Aorta (tissue), 5 donors: ENCODE measurements at places on chromosomes 16 and 17.

- no peak for DNase-seq
These were observed 1.6 kb upstream of the CCL13 start for GRCh38 chr17:34354637-34355036.

DNA sequence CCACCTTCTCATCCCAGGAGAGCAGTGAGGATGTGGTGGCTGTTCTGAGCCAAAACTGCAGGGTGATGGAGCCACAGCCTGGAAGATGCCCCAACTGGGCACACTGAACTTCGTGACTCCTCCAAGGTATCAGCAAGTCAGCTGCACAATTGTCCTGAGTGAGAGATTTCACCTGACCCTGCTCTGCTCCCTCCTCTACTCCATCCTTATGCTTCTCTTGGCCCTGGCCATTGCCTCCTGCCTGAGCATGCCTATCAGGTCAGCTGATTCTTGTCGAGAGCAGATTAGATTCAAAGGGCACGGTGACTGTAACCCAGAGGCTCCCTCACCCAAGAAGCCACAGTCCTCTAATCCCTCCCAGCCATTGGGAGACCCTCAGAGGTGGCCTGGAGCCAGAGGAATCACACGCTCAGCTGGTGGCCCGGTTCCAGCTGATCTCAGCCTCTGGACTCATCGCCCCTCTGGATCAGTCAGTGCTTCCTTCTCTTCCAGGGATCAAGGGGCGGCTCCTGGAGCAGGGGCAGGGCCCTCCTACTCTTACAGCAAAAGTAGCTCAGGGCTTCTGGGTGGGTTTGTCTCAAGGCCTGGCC is 7.0 kb upstream of the CYB561 start:
- no peak for DNase-seq

- DNase-seq, result no peak
These were observed 15.2 kb downstream of the IL21R start for GRCh38 chr16:27417047-27417671.

DNA sequence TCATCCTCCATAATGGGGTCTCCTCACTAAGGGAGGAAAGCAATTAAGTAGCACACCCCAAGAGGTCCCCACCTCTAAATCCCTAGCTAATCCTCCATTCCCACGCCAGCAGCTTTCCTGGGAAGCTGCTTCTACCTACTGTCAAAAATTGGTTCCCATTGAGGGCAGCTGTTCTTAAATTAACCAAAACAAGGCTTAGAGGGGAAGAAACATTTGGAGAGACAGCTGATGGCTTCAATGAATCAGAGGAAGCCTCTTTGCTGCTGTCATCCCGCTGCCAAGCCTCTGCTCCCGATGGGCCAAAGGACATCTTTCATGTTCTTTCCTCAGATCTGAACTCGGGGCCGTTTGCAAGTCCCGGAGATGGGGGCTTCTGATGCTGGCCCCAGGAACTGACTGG is 26.6 kb downstream of the AIPL1 start:
- DNase-seq, result no peak

- DNase-seq, result no peak
These were observed 224 bp upstream of the NHERF1 start for GRCh38 chr17:74748279-74748528.

DNA sequence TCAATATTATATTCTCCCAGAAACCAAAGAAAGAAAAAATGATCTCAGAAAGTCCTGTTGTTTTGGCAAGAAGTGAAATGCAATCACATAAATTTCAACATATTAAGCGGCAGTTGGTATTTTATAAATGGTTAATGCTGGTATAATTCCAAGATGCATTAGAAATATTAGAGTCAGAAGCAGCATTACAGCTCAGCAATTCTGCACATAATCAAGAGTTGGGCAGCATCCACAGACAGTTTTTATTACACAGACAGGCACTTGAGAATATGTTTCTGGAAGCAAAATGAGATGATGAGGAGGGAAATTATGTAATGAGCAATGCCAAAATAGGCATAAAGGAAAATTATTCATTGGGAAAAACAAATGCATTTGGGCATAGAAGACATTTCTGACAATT is 148.1 kb downstream of the KCNJ2 start:
- DNase-seq, result no peak

DNA sequence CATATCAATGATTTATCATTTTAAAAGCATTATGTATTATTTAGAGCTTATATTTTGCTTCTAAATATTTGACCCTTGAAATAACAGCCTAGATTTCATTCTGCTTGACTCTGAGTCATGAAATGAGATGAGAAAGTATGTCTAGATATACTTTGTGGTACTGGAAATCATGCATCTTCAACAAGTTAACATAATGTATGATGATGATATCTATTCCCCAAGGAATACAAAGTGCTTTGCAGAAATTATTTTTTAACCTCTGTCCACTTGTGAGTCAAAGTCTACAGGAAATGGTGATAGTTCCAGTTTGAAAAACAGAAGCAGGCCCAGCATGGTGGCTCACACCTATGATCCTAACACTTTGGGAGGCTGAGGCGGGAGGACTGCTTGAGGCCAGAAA is 36.1 kb downstream of the GOSR1 start:
- DNase-seq, result no peak

- DNase-seq, result no peak
These were observed 12.6 kb downstream of the MPHOSPH6 start for GRCh38 chr16:82157534-82157812.

DNA sequence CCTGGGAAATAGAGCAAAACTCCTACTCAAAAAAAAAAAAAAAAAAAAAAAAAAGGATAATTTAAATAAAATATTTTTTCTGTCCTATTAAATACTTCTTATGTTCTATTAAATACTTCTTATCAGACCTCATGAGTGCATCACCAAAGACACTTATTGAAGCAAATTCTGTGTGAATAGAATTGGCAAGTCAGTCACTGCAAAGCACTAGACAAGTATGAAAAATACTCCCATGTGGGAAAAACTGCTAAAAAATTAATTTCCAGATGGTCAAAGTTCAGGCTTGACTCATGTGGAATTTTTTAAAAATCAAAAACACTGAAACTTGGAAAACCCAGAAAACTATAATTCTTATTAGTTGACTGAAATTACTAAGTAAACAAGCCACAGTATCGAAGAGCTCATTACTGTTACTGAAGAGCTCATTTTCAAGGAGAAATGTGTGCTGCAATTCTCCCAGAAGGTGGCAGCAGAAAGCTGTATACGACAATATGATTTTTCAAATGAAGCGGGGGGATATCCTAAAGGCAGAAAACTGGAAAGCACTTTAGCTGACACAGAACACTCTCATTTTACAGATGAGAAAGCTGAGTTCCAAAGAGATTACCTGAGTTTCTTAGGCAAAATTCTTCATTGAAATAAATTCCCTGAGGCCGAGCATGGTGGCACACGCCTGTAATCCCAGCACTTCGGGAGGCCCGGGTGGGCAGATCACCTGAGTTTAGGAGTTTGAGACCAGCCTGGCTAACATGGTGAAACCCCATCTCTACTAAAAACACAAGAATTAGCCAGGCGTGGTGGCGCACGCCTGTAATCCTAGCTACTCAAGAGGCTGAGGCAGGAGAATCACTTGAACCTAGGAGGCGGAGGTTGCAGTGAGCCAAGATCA is 15.9 kb upstream of the FBXO47 start:
- DNase-seq, result no peak

DNA sequence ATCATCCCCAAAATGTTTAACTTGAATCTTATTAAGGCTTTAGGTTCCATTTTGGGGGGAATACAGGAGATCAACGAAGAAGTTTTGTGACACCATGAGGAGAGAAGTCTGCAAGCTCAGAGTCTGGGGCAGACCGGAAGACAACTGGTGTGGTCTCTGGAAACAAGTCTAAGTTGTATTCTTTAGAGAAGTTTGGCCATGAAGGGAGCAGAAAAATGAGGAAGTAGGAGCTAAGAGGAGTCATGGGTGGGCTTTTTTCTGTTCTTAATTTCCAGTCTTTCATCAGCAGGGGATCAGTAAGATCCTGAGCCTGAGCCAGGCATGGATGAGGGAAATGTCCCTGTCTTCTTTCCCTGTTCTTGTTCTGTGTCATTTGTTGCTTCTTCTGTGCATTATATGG is 35.8 kb upstream of the NF1 start:
- DNase-seq, result no peak

DNA sequence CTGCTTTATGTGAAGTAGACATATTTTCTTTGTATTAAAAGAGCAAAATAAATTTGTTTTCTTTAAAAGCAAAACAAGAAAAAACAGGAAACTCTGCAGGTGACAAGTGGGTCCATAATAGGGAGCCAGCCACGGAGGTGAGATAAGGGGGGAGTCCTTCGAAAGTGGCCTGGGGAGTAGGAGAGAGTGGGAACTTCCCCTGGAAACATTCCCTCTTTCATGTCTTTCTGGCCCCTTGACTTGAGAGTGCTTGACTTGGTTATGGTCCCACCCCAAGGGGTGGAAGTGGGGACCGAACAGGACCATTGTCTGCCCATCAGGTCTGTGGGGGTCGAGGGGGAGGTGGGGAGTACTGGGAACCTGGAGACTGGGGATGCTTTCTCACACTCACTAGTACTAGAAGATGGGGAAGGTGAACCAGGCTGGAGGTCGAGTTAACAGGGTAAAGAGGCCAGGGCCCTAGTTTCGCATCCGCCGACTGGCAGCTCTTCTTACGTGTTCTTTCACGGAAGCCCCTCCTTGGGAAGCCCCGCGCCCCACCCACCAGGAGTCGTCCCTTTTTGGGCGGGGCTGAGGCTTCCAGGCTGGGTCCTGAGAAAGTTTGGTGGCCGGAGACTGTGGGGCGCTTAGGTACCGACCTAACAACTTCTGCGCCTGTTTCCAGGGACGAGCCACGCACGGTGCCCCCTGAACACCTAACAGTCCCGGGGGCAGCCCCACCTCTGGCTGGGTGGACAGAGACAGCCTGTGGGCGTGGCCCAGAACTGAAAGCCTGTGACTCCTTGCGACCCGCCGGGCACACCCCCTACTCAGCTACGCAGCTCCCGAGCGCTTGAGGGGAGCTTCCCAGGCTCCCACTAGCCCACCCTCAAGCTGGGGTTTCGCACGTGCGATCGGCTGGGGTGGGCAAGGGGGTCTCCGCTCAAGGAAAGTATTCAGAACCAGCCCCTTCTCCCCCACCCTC is 790 bp downstream of the TRADD start:
- DNase-seq, result peak; percentile 86

GRCh38 chr16:84867696-84868095 is 47.9 kb downstream of the CRISPLD2 start:
- no peak for DNase-seq

GRCh38 chr17:57305908-57306504 is 49.7 kb downstream of the MSI2 start:
- no peak for DNase-seq

DNA sequence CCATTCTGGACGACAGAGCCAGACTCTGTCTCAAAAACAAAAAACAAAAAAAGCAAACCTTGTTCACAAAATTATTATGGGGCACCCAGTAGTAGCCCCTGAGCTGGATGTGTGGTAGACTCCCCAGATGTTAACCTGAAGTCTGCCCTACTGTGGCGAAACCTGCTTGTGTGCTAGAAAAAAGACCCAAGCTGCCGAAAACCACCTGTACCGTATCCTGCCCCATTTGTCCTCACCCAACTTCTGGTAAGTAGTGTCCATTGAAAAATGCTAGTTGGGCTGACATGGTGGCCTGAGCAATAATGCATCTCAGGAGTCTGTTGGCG is 9.1 kb downstream of the RMI2 start:
- no peak for DNase-seq

DNA sequence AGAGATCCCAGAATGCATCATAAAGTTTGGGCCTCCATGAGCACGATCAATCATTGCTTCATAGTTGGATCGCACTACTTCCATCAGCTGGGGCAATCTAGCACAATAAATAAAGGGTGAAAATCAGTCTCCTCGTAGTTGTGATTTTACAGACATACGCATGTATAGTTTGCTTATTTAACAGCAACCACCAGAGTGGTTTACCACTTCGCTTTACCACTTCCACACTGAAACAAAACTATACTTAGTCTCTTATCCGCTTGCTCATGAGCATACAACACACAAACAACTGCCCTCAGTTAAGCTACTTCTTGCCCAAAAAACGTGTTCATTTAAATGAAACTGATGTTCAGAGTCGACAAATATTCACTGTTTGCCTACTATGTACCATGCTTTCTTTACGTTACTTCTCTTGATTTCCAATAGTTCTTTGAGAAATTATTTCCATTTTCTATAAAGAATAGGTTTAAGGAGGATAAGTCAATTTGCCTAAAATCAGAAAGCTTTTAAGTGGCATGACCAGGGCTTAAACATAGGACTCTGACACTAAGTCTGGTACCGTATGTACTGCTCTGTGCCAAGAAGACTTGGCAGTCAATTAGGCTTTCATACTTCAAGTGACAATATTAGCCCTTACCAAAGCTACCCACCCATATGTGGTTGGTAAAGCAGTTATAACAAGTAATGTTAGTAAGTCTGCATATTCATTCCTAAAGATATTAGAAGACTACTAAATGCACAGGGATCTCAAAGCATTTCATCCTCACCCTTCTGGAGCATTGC is 22.0 kb downstream of the SETD6 start:
- no peak for DNase-seq

DNA sequence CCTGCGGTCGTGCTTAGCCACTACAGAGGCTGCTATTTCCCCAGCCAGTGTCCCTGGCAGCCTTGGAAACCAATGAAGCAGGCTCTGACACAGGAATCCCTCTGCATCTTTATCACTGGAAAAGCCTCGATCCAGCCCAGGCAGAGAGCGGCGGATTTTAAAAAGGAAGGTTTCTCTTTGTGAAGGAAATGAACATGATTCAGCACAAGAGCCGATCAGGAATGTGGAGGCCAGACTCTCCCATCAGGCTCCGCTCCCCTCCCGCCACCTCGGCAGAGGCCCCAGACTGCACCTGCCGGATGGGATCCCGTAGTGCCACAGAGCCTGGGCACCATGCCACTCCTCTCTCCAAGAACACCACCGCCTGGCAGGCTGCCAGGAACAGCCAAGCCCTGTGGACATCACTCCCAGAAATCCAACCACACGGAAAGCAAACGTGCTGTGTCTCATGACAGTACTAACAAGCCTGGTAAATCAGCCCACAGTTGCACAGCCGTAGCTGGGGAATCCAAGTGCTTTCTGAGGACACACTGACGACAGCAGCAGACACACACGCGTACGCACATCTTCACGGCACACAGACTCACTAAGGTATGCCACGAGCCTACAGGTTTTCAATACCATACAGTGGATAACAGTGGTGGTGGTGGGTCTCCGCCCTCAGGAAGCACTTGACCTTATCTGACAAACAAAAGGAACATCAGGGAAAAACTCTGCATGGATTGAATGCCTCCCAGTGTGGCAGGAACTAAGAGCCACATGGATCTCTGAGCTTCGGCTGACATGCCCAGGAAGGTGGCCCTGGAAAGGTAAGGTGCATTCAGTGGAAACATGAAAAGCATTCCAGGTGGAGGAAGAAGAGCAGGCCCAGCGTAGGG is 5.4 kb downstream of the LRRC75A start:
- peak; percentile 86 for DNase-seq

DNA sequence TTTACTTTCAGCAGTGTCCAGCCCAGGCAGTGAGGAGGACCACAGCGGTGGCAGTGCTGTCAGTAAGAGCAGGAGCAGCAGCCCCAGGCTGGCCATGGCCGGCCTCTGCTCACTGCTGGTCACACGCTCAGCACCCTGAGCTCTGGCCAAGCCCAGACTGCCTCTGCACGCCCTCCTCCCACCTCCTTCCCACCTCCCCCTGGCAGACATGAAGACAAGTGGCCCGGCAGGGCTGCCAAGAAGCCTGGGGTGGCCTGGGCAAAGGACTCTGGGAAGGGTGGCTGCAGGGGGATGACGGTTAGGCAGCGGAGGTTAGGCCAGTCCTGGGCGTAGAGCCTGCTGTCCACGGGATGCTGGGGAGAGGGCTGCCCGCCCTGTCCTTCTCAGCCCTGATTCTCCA is at the start of gene C16orf89:
C16orf89 (minus strand) TSS at position 144 of the 400 bp plus-strand sequence; CDS start at position 96, 48 bp downstream.
- peak; percentile 73 for DNase-seq
